ENCODE measurements at places on chromosomes 7 and 10.

GRCh38 chr7:97844036-97844435, 28.2 kb downstream of the ASNS start:
- no peak for DNase-seq

DNA sequence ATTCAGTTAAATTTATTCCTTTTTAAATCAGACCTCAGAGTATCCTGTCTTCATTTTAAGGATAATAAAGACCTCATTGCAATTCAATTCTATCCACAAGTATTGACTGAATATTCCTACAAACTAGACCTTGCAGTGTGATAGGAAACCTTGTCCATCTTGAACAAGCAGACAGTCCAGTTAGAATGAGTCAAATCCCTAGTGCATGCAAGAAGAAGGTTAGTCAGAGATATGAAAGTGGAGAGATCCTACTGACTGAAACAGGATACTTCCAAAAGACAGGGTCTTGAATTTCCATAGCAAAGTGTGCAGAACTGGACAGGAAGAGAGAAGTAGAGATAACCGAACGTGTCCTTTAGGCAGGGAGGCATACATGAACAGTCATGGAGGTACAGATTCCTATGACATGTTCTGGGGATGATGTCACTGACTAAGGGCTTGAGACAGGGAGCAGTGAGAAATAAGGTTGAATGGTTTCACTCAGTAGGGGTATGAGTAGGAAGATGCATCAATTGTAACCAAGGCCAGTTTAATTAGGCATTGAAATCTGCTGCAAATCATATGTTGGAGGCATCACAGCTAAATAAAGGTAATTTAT, 45.2 kb downstream of the PPP1R3A start:
- DNase-seq, result peak; percentile 9

DNA sequence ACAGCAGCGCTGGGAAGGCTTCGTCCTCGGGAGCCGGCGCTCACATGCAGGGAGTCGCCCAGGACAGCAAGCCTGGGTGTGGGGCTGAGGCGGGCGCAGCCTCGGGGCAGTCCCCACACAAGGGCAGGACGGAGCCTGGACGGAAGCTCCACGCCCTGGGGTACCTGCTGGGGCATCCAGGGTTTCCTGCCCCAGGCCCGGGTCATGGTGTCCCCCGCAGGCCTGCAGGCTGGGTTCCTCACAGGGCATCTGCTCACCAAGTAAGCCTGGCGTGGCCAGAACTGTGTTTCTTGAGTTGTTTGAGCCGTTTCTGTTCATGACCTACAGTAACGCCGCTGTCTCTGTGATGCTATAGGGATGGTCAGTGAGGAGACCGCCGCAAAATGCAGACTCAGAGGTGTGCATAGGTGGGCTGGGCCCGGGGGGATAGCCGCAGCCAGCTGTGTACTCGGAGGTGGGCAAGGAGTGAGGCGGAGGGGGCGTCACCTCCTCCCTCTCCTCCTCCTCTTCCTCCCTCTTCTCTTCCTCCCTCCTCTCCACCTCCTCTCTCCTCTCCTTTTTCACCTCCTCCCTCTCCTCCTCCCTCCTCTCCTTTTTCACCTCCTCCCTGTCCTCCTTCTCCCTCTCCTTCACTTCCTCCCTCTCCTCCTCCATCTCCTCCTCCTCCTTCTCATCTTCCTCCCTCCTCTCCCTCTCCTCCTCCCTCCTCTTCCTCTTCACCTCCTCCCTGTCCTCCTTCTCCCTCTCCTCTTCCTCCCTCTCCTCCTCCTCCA, 438.9 kb downstream of the DNAJB6 start:
- no peak for DNase-seq

- peak; percentile 7 for DNase-seq
These were observed 569 bp downstream of the ZNF316 start for GRCh38 chr7:6637544-6638229.

GRCh38 chr7:140398821-140399220, 491 bp upstream of the SLC37A3 start:
- DNase-seq, result no peak

GRCh38 chr10:57336341-57336740, 931.4 kb downstream of the IPMK start:
- no peak for DNase-seq

DNA sequence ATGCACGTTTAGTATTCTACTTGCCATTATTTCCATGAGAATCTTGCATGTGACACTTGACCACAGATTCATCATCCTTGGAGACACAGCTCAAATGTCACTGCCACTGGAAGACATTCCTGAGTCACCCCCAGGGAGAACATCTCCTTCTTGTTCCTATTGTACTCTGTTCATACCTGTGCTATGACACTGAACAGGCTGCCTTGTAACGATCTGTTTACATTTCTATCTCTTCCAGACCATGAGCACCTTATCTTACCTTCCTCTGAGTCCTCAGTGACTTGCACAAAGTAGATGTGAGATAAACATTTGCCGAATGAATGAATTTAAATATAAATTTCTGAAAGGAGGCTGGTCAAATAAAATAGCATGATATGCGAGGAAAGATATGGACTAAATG, 331.9 kb upstream of the LRRN3 start:
- no peak for DNase-seq

DNA sequence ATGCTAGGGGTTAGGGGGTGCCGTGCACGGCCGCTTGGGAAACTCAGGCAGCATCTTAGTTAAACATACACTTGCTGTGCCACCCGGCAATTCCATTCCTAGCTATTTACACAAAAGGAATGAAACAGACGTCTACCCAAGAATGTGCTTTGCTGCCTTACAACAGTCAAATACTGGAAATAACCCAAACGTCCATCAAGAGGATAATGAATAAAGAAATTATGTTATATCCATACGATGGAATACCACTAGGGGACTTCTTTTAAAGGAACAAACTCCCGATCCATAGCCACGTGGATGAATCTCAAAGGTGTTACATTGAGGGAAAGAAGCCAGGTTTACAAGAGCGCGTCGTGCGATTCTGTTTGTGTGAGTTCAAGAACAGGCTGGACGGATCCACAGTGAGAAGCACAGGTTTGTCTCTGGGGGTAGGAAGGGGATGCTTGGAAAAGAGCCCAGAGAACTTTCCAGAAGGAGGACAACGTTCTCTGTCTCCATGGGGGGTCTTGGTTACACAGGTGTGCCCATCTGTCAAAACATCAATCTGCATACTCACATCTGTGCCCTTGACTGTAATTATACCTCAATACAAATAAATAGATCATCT, 41.8 kb downstream of the STK32C start:
- no peak for DNase-seq

DNA sequence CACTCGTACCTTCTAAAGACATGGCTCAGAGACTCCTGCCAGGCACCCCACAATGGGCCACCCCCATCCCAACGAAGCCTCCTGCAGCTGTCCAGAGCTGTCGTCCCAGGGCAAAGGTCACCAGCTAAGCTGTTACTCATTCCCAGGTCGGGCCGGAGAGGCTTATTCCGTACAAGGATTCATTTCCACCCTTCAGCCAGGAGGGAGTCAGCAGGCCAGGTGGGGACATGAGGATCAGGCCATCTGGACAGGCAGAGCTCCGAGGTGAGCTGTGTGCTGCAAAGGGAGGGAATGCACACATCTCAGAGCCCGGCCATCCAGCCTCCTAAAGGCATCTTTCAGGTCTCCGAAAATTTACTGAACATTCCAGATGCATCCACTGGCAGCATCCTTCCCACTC, 63.9 kb upstream of the NANOS1 start:
- DNase-seq, result no peak

Data from astrocyte of the spinal cord (primary cell).